Osteoblast (primary cell): ENCODE measurements at places on chromosomes 2 and 18. TPM values are rescaled to one million over a fixed set of nuclear protein-coding genes. Genes with fewer than 3 reads are reported as not detected.
A peak's percentile ranks its signal among the peaks of the same experiment; 100 is the strongest.

GRCh38 chr18:59454909-59455727 lies 96.1 kb upstream of the LMAN1 start:
- DNase-seq: no peak

- DNase-seq: no peak
Observed at GRCh38 chr18:42274488-42275137, 319.6 kb downstream of the PIK3C3 start.

GRCh38 chr2:160268151-160268781 lies 68.2 kb upstream of the ITGB6 start:
- no peak for DNase-seq

GRCh38 chr2:61529944-61530735 lies 8.0 kb downstream of the XPO1 start:
- DNase-seq: no peak

- no peak for DNase-seq
Observed at GRCh38 chr2:199219551-199219950, 238.2 kb downstream of the SATB2 start.

DNA sequence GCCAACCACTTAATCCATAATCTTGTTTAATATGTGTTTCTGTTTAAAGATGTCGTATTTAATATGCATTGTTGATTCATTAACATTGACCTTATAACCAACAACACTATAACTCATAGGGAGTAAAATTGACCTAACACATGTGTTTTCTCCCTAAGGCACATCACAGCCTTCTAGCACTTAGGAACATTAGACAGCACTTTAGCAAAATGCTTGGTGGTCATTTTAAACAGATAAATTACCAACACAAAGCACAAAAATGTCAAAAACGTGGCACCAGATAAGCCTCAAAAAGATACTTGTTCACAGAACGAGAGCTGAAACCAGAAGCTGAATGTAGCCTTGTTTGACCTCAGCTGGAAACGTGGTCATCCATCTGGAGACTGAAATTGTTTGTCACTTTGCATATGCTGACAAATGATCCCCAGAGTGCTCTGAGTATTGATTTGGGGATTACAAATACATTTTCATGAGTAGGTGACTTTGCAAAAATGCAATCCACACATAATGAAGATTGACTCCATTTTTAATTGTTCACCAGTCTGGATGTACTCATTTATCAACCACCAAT lies 139.2 kb downstream of the CCDC102B start:
- DNase-seq: no peak

- no peak for DNase-seq
Observed at GRCh38 chr2:138534791-138535190, 33.2 kb downstream of the SPOPL start.

DNA sequence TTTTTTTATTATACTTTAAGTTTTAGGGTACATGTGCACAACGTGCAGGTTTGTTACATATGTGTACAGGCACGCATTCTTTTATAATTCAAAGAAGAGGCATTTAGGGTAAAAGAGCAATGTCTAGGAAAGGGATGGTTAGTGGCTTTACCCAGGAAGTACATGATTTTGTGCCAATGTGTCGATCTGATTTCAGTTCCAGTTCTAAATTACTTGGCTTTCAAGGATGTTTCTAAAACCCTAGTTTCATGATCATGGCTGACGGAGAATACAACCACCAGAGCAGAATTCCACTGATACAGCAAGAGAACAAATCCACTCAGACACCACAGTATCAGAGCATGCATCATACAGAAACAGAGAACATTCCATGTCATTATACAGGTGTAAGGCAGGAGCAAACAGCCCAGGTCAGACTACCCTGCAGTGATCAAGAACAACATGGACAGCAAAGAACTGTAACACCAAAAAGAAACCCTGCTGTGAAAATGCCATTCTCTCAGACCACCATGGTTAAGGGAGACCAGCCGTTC lies 116.7 kb upstream of the STK17B start:
- DNase-seq: no peak

DNA sequence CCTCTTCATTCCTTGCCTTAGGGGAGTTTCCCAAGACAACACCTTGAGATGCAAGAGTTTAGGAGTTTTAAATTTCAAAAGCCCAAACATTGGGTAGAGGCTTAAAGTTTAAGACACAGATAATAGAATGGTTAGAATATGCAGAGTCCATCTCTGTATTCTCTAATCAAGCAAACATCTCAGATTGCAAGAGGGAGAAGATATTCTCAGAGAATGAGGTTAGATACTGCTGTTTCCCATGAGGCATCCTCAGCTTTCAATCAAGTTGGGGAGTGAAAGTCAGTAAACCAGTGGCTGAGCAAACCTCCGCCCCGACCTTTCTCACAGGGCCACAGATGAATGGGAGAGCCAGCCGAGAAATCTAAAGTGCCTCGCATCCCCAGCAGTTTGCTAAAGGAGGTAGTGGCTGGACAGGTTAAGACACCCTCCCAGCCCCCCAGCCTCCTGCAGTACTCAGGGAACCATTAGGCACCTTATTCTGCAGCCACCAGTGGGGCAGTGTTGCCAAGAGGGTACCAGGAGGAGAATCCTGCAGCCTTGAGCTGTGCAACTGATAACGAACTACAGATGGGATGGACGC lies 30.0 kb downstream of the FBXO36 start:
- DNase-seq: no peak

- DNase-seq: peak; percentile 67
Observed at GRCh38 chr2:45962177-45962921, 310.9 kb downstream of the PRKCE start.

DNA sequence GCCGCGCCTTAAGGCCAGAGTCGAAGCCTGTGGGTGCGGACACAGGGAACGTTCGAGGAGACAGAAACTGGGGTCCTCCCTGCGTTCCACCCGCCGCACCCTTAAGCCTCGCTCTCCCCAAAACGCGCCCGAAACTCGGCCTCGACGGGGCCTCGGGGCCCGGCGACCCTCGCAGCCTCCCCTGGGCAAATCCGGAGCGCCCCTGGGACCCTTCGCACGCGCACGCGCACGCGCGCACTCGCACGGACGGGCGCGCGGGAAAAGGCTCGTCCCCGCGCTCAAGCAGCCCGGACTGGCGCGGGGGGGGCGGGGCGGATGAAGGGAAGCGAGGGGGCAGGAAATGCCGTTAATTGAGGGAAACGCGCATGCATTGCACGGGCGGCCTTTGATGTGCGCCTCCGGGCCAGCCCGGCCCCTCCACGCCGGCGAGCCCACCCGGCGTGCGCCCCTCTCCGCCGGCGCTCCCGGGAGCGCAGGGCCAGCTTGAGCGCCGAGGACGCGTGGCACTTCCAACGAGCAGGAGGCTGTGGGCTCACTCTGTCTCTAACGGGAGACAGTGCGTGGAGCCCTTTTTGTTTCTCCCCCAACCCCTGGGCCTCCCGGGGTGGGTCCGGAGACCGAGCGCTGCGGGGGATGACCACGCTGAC lies 5.4 kb upstream of the SALL3 start:
- DNase-seq: peak; percentile 83

DNA sequence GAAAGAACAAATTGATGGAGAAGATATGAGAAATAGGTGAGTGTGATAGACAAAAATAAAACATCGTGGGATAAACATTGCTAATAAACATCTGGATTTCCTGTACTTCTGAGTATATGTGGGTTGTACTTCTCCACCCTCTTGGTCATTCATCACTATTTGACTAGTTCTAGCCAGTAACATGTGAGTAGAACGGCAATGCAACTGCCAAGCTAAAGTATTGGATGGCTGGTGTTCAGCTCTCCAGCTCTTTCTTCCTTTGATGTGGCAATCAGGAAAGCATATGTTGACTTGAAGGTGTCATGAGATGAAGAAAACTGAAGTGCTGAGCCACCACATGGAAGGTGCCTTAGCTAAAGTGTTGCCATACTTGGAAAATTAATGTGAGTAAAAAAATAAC lies 144.9 kb downstream of the SCG2 start:
- no peak for DNase-seq

DNA sequence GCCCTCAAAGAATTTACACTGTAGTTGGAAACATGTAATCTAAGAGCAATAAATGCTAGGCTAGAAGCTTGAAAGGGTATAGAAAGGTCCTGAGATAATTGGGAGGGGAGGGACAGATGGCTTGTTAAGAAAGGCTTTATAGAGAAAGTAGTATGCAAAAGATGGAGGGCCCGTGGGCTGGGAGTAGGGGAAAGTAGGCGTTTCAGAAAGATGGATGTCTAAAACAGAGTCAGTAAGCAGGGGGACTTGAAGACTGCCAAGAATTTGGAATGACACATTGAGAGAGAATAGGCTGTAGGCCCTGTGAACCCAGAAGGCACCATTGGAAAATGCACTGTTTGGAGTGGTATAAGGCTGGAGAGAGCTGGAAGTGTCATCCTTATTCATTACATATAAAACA lies 822 bp downstream of the PSMG2 start:
- peak; percentile 75 for DNase-seq

DNA sequence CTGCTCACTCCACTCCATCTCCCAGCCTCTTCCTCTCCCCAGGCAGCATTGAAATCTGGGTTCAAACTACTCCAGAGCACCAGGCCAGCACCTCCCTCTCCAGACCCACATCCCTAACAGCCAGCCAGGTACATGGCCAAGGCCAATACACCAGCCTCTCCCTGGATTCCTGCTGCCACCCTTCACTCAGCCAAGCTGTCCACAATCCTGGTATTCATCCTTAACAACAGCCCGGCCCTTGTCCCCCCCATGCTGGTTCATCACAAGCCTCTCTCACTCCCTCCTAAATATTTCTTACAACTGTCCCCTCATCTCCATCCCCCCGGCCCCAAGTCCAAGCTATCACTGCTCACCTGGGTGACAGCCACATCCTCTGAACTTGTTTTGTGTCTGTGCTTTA lies 129.9 kb upstream of the HAAO start:
- DNase-seq: no peak

GRCh38 chr2:34005901-34006300 lies 406.8 kb upstream of the FAM98A start:
- no peak for DNase-seq

DNA sequence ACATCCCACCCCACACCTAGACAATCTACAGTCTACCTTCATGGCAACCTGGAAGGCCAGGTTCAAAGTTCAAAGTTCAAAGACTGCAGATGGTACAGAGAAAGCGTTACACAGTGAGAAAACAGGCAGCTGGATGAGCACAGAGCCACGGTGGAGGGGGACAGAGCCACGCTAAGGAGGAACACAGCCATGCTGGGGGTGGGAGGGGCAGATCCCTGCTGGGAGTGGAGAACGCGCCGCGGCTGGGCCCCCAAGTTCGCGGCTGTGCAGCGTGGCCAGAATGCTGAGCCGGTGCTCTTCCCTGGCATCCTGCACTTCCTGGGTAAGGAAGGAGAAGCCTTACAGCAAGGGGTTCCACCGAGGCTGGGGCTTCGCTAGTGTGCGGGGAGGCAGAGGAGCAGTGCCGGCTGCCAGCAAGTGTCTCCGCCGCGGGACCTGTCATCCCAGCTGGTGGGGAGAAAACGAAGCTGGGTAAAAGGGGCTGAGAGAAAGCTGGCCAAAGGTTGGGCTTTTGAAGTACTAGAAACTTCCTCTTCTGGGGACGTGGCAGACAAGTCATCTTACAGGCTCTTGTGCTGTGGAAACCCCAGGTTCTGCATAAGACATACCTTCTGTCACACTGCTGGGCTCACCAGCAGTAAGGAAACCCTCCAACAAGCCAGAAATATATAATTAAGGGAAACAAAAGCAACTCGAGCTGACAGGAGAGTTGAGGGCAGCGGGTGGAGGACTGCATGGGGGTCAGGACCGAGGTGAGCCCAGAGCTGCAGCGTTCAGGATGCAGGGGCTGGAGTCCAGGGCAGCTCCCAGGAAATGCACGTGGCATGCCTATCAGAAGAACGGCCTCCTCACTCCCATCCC lies 115.5 kb downstream of the HDAC4 start:
- DNase-seq: peak; percentile 23

- DNase-seq: peak; percentile 41
Observed at GRCh38 chr18:13616041-13616440, 110.3 kb downstream of the FAM210A start.

- peak; percentile 49 for DNase-seq
Observed at GRCh38 chr18:37270666-37271052, 294.9 kb downstream of the CELF4 start.

DNA sequence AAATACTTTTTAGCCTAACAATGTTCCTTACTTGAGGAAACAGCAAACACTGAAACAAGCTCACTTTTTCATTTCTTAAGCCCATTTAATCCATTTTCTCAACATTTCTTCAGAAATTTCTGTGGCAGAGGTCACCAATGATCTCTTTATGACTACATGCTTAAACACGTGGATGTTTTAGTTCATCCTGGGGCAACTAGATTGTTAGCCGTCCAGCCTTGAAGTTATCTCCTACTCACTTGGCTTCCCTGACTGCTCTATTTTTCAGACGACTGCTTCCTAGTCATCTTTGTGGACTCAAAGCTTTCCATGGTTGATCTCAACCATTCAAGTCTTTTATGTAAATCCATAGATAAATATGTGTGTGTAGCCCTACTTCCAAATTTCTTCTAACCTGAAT lies 24.1 kb downstream of the CD302 start:
- DNase-seq: no peak

DNA sequence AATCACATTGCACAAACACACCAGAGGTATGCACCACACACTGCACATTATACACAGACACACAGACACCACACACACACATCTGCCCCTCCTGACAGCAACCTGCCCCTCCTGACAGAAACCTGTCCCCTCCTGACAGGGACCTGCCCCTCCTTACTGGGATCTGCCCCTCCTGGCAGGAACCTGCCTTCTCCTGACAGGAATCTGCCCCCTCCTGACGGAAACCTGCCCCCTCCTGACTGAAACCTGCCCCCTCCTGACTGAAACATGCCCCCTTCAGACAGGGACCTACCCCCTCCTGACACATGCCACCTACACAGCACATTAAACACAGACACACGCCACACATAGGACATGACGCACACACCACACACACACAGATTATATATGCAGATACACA lies 88.9 kb downstream of the PXDN start:
- DNase-seq: no peak

GRCh38 chr18:33316146-33316587 lies 124.4 kb downstream of the CCDC178 start:
- DNase-seq: no peak

- no peak for DNase-seq
Observed at GRCh38 chr2:235804676-235805075, 310.8 kb downstream of the AGAP1 start.

- DNase-seq: peak; percentile 65
Observed at GRCh38 chr2:47867205-47867604, 39.1 kb downstream of the FBXO11 start.

- no peak for DNase-seq
Observed at GRCh38 chr2:2757764-2758163, 426.7 kb upstream of the MYT1L start.

SERPINB10 gene
- total RNA-seq: 0.29 TPM in 1 of 2 replicates, not detected in the other

C2orf80 gene
- not detected in 2 replicates for total RNA-seq

NCL gene
- total RNA-seq: 92.6 and 100 TPM in 2 replicates

PLB1 gene
- total RNA-seq: 0.36 and 0.88 TPM in 2 replicates

ANKRD62 gene
- not detected in 2 replicates for total RNA-seq

KDSR gene
- total RNA-seq: 46.3 and 53.0 TPM in 2 replicates

SULT6B1 gene
- total RNA-seq: not detected in 2 replicates

ARHGEF4 gene
- 3.6 and 7.7 TPM in 2 replicates for total RNA-seq

UGT1A9 gene
- not detected in 2 replicates for total RNA-seq

INHBB gene
- under 0.01 and 0.29 TPM in 2 replicates for total RNA-seq

FHOD3 gene
- 13.0 and 17.4 TPM in 2 replicates for total RNA-seq

KCNS3 gene
- total RNA-seq: 1.8 and 2.7 TPM in 2 replicates

TXNDC2 gene
- total RNA-seq: 0.29 and 0.36 TPM in 2 replicates

CBLN2 gene
- under 0.01 TPM in 1 of 2 replicates, not detected in the other for total RNA-seq

TLX2 gene
- under 0.01 and 0.36 TPM in 2 replicates for total RNA-seq

ANKMY1 gene
- 11.2 and 11.5 TPM in 2 replicates for total RNA-seq
